Spleen (tissue), 13 donors: ENCODE measurements at places on chromosomes 4 and X.

GRCh38 chr4:16858275-16858752 is 40.1 kb downstream of the LDB2 start:
- DNase-seq = no peak

DNA sequence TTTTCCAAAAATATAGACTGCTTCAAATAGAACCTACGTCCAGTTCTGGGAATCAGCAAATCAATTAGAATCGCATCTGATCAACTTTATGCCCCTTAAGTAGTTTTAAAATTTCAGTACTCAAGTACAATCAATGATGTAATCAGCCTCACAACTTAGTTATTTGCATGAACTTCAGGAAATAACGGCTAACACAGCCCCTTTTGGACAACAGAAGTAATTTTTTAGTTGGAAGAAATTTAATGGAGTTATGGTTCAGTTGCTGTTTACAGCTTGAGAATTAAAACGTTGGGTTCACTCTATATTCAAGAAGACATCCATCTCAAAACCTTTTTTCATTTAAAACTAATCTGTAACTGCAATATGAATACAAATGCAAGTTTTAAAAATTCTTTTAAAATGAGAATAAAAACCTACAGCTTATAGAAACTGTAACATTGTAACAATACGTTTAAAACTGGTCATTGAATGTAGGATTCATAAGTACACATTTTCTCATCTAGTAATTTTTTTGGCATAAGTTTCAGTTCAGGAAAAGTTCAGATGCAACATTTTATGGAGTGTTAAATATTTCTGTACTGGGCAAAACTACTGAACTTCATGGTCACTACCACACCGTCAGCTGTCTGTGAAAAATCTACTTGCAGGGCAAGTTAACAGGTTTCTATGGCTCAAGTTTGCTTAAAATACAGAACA is 956 bp downstream of the TAPT1 start:
- no peak for DNase-seq

DNA sequence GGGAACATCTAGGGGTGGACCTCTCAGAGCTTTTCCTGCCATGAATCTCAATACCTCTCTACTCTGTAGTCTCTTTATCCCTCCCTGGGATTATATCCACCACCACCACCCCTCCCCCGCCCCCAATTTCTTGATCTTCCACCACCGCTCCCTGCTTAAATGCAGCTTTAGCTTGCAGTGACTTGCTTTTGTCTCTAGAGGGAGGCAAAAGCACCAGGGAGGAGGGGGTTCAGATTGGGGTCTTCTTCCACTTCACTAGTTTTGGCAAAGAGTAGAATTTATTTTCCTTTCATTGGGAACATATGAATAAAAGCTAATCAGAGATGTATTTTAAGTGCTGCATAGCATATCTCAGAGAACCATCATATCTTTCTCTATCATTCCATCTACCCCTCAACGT is 5.5 kb downstream of the ARHGAP36 start:
- no peak for DNase-seq

DNA sequence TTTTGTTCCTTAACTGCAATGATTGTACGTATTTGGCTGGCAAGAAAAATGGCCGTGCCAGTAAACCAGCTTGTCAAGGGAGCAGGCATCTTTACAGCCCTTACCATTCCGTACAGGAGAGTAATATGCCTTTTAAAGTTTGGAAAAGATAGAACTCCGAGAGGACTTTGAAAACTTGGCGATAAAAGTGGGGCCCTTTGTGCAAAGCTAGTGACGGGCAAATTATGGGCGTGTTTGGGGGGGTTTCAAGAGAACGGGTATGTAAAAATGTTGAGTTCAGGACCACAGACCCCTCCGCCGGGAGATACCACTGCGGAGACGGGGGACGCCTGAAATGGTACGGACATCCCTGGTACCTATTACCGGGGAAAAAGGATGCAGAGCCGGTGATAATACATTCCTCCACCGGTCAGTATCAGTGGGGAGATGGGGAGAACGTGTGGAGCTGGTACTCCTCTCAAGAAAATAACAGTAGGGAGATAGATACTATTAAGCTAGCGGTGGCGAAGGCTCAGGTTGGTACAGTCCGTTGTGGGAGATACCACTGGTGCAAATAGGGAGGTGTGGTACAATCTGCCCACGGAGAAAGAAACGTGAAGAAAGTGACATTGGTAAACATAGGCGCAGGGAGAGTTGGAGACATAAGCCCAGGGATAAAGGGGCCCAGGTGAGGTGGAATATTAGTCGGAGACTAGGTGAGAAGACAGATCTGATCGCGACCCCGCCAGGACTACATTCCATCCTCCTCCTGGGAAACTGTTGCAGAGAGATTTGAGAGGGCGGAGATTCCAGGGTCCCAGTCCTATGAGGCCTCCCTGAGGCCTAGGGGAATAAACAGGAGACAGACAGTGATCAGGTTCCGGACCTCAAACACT is 14.5 kb downstream of the SPACA5 start:
- peak; percentile 85 for DNase-seq

- DNase-seq = no peak
Observed at GRCh38 chr4:74667438-74667837, 126.9 kb downstream of the BTC start.

DNA sequence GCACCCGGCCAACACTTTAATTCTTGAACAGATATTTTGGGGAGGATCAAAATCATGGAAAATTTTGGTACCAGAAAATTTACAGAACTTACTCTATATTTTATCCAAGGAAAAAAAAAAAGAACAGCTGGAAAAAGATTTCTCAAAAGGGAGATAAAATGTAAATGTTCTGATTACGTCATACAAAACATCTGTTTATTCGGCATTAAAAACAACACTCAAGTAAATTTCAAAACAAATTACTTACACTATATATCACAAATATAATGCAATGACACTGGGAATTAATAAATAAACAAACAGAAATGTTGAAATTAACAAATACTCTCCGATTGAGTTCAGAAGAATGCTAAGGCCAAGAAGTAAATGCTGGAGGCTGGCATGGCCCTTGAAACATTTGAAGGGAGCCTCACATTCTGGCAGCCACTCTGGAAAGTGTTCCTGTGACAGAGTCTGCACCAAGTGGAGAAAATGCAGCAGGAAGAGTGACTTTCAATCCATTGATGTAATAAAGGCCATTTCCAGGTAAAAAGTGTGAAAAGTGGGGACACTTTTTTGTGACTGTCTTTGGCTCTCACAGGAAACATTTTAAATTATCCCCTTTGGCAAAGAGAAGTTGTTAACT is 486.0 kb upstream of the CTSO start:
- DNase-seq = no peak

DNA sequence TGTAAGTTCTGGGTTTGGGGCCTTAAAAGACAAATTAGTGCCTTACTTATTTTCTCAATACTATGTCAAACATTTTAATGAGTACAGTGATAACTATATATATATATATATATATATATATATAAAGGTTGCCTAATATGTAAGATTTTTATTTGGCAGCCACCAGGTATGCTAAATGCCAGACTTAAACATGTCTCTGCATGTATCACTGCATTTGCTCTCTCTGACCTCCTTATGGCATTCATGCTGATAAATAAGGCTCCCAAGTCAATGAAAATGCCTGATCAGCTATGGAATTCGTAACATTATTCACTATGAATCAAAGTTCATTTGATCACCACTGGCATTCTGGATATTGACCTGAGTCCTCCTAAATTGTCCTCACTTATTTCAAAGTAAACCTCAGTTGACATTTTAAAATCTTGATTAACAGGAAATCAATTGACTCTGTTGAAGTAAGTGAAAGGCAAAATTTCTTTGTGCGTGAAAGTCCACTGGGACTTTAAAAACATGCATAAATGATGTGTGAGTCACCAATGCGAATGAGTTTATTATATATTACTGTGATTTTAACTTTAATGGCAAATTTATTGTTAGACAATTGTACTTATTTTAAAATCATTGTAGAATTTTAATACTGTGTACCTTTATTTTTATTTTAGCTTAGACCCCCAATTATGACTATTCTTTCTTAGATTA is 29.2 kb upstream of the AREG start:
- DNase-seq = no peak

DNA sequence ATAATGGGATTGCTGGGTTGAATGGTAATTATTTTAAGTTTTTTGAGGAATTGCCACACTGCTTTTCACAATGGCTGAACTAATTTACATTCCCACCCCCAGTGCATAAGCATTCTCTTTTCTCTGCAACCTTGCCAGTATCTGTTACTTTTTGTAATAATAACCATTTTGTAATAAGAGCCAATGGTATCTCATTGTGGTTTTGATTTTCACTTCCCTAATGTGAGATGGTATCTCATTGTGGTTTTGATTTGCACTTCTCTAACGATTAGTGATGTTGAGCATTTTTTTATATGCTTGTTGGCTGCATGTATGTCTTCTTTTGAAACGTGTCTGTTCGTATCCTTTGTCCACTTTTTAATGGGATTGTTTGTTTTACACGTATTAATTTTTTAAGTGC is 213.1 kb upstream of the HDX start:
- DNase-seq = no peak

GRCh38 chr4:37236165-37236564 is 8.4 kb upstream of the NWD2 start:
- no peak for DNase-seq

GRCh38 chrX:77694491-77694890 is 91.5 kb downstream of the ATRX start:
- no peak for DNase-seq

- DNase-seq = no peak
Observed at GRCh38 chr4:67456577-67457196, 88.6 kb downstream of the CENPC start.
